ENCODE measurements at places on chromosomes 5 and 9. TPM values are rescaled to one million over a fixed set of nuclear protein-coding genes. Genes with fewer than 3 reads are reported as not detected.

Gene CFAP77
- total RNA-seq = not detected

Gene GAS1
- total RNA-seq = 6.1 TPM

Gene TMCO6
- total RNA-seq = 12.5 TPM

Gene IRX4
- total RNA-seq = 0.20 TPM

Gene RNF183
- total RNA-seq = not detected

Gene WDR41
- total RNA-seq = 49.3 TPM

Gene ZNG1F
- total RNA-seq = 7.5 TPM

Gene TRIM7
- 0.93 TPM for total RNA-seq

Gene GARIN3
- total RNA-seq = not detected

Gene ORM2
- total RNA-seq = not detected

Measured in glutamatergic neuron (in vitro differentiated cells).